ENCODE measurements at places on chromosomes 13 and 19.

- H3K27ac ChIP-seq, result no peak overlapping the region
- no peaks in the 10 kb centered on the region for H3K27me3 ChIP-seq
- peaks cover 1% of the 10 kb centered on the region for H3K36me3 ChIP-seq
- DNase-seq, result no peak
Measured at GRCh38 chr13:60836821-60837220, 439.8 kb downstream of the TDRD3 start.

GRCh38 chr19:2820112-2820702 is 539 bp downstream of the ZNF554 start:
- DNase-seq, result no peak
- peak overlapping the region; percentile 84 for H3K4me3 ChIP-seq
- peaks cover 8% of the 10 kb centered on the region for H3K36me3 ChIP-seq

DNA sequence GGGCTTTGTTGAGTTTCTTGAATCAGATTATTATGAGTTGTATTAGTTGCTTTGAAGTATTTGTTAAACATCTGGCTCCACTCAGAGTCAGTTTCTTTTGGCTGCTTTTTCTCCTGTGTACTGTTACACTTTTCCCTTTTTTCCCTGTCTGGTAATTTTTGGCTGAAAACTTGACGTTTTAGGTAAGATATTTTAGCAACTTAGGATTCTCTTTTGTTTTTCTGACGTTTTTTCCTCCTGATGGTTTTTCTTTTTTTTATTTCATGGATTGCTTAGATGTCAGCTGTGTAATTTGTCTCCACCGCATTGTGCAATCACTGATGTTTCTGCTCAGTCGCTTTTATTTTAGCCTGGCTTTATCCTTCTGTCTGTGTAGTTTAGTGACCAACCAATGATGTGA is 20.7 kb downstream of the RFC3 start:
- no peaks in the 10 kb centered on the region for H3K27me3 ChIP-seq
- H3K36me3 ChIP-seq, result no peaks in the 10 kb centered on the region
- H3K4me3 ChIP-seq, result no peak overlapping the region

GRCh38 chr19:15279326-15279904 is 47.2 kb upstream of the EPHX3 start:
- no peaks in the 10 kb centered on the region for H3K27me3 ChIP-seq
- peaks cover 64% of the 10 kb centered on the region for H3K4me1 ChIP-seq
- peak overlapping the region; percentile 37 for H3K4me3 ChIP-seq
- H3K36me3 ChIP-seq, result peaks cover 17% of the 10 kb centered on the region
- no peak for DNase-seq
- peak overlapping the region; percentile 91 for H3K27ac ChIP-seq

DNA sequence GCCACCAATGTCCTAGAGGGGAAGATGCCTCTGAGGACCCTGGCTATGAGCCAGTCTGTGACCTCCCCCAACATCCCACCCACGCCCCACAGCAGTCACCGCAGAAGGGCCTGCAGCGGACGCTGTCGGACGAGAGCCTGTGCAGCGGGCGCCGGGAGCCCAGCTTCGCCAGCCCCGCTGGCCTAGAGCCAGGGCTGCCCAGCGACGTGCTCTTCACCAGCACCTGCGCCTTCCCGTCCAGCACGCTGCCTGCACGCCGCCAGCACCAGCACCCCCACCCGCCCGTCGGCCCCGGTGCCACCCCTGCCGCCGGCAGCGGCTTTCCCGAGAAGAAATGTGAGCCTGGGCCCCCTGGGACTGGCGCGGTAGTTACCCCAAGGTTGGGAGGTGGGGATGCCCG is 30.6 kb downstream of the DPF1 start:
- no peak for DNase-seq
- H3K4me3 ChIP-seq, result no peak overlapping the region
- H3K27ac ChIP-seq, result no peak overlapping the region
- H3K36me3 ChIP-seq, result peaks cover 10% of the 10 kb centered on the region

DNA sequence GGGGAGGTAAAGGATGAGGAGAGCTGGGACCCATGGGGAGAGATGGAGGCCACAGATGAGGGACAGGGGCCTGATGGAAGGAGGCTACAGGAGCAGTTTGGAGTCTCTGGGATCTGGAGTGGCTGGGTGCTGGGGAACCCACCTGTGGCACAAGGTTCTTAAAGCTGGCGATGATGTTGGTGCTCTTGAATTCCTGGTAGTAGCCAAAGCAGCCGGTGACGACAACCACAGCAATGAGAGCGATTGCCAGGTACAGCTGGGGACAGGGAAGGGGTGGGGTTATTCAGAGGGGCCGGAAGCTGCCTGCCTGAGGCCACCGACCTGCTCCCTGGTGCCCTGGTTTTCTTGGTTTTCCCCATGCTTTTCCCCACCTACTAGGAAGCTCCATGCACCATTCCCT is 2.8 kb downstream of the ATP4A start:
- no peak overlapping the region for H3K4me3 ChIP-seq
- no peaks in the 10 kb centered on the region for H3K36me3 ChIP-seq
- H3K27me3 ChIP-seq, result peaks cover 44% of the 10 kb centered on the region
- no peak for DNase-seq
- no peak overlapping the region for H3K27ac ChIP-seq

GRCh38 chr19:8630796-8631424 is 477 bp downstream of the NFILZ start:
- peaks cover 17% of the 10 kb centered on the region for H3K27me3 ChIP-seq
- H3K4me1 ChIP-seq, result peaks cover 14% of the 10 kb centered on the region
- no peak overlapping the region for H3K4me3 ChIP-seq
- H3K36me3 ChIP-seq, result no peaks in the 10 kb centered on the region
- no peak for DNase-seq

DNA sequence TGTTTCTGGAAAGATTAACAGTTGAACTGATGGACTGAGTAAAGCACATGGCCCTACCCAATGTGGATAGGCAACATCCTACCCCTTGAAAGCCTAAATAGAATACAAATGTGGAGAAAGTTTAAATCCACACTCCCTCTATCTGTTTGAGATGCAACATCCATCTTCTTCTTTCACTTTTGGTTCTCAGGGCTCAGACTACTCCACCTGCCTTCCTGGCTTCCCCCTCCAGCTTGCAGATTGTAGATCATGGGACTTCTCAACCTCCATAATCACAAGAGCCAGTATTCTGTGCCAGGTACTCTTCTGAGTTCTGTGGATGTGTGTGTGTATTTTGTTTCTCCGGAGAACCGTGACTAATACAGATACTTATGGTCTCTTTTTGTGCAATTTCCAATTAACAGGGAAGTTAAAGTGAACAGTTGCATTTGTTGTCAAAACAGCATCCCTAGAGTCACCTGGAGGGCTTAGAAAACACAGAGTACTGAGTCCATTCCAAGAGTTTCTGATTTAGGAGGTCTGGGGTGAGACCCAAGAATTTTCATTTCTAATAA is 590.3 kb upstream of the MIR17HG start:
- no peak for DNase-seq
- H3K27me3 ChIP-seq, result no peaks in the 10 kb centered on the region

DNA sequence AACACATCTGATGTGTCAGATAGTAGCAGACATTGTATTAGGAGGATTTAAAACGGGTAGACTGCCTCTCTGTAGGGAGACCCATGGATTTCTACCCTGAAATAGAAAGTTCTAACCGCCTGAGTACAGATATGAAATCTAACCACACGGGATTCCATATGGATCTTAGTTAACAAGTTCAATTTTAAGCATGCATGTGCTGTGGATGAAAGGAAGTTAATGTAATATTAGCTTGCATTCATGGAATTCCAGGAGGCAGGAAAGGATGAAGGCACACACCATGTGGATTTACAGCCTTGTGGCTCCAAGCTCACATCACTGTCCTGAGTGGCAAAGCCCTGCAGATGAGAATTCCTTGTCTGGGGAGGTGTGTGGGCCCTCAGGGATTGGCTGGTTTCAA is 120.6 kb upstream of the IRS2 start:
- H3K36me3 ChIP-seq, result no peaks in the 10 kb centered on the region
- H3K4me1 ChIP-seq, result peaks cover 2% of the 10 kb centered on the region
- H3K4me3 ChIP-seq, result no peak overlapping the region
- DNase-seq, result no peak

DNA sequence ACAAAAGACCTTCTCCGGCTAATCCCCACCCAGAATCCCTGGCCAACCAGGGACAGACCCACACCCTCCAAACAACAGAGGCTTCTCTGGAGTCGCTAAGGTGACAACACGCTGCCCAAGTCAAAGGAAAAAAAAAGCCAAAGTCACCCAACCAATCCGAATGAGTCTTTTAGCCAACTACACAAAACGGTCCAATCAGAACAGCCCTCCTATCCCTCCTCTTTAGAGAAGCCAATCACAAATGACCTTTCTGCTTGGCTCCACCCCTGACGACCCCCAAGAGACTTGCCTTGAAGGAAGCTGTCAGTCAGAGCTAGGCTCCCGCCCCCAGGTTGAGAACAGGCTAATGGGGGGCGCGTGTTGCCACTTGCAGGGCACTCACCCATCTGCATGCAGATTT is 6.6 kb upstream of the FBXW9 start:
- H3K27me3 ChIP-seq, result no peaks in the 10 kb centered on the region
- no peak overlapping the region for H3K27ac ChIP-seq
- DNase-seq, result no peak
- no peaks in the 10 kb centered on the region for H3K4me1 ChIP-seq

DNA sequence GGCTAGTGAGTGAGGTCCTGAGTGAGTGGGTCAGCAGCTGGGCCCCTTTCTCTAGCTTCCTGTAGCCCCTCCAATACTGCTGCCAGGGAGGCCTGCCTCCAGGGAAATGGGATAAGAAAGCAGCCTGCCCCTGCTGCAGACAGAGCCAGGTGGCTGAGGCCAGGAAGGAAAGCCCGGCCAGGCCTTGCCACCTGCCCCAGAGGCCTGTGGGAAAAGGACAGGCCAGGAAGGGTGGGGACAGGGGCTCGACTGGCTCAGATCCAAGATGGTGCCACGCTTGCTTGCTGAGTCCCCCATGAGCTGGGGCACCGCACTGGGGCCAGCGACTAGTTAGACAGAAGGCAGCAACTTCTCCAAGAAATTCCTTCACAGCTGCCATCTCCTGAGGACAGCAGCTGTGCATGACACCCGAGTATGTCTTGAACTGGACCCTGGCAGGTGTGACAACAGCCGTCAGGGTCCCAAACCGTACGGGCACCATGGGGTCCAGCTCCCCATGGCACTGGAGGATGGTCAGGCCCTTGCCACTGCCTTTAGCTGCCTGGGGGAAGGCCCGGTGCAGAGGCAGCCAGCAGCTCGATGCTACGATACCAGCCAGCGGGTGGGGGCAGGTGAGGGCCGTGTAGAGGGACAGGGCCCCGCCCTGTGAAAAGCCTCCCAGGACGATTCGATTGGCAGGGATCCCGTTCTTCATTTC is 5.1 kb upstream of the PRR36 start:
- H3K36me3 ChIP-seq, result no peaks in the 10 kb centered on the region
- no peak for DNase-seq
- no peak overlapping the region for H3K4me3 ChIP-seq
- H3K4me1 ChIP-seq, result peaks cover 5% of the 10 kb centered on the region
- peaks cover 15% of the 10 kb centered on the region for H3K27me3 ChIP-seq

DNA sequence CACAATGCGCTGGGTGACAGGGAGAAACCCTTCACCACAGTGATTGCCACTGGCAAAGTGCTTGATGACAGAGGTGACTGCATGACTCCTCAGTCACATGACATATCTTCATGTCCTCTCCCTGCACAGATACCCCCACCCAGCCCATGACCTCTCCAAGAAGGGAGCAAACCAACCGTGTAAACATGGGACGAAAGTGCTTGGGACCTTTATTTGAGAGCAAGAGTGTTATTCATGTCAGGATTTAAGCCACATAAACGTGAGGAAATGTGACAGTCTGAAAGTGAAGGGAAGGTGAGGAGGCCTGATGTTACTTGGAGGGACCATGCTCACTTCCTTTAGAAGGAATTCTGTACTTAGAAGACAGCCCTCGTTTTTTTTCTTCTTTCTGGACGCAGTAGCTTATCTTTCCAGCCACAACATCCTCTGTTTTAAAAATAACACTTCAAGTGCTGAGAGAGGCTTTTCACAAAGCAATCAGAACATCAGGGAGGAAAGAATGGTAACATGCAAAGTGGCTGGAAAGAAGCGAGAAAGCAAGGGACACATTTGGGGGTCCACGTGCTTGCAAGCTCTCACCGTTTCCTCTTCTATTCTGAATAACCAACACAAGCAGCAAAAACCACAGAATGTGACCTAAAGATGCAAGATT is 35.6 kb downstream of the EPS15L1 start:
- DNase-seq, result no peak
- H3K4me1 ChIP-seq, result peaks cover 5% of the 10 kb centered on the region
- H3K36me3 ChIP-seq, result peaks cover 51% of the 10 kb centered on the region
- H3K4me3 ChIP-seq, result no peak overlapping the region

- peaks cover 37% of the 10 kb centered on the region for H3K4me1 ChIP-seq
- H3K27me3 ChIP-seq, result no peaks in the 10 kb centered on the region
- H3K36me3 ChIP-seq, result peaks cover 34% of the 10 kb centered on the region
- H3K4me3 ChIP-seq, result no peak overlapping the region
- no peak for DNase-seq
Measured at GRCh38 chr13:97275776-97276501, 53.8 kb downstream of the MBNL2 start.

DNA sequence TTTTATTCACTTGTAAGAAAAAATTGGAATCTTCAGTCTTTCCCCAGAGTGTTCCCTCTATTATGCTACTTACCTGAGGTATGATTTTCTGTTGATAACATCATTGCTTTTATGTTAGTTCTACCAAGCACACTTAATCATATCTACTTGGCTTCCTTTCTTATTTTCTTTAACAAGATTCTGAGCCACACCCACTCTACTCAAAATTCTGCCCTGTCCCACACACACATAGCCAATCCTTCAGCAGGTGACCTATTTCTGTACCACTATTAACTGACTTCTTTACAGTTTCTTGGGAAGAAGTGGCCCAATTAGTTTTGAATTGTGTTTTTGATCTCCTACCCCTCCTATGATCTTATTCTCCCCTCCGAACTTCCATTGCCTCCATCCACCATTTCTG is 215.7 kb downstream of the PCDH9 start:
- no peaks in the 10 kb centered on the region for H3K27me3 ChIP-seq
- H3K36me3 ChIP-seq, result no peaks in the 10 kb centered on the region
- H3K4me1 ChIP-seq, result no peaks in the 10 kb centered on the region
- no peak for DNase-seq
- H3K27ac ChIP-seq, result no peak overlapping the region

DNA sequence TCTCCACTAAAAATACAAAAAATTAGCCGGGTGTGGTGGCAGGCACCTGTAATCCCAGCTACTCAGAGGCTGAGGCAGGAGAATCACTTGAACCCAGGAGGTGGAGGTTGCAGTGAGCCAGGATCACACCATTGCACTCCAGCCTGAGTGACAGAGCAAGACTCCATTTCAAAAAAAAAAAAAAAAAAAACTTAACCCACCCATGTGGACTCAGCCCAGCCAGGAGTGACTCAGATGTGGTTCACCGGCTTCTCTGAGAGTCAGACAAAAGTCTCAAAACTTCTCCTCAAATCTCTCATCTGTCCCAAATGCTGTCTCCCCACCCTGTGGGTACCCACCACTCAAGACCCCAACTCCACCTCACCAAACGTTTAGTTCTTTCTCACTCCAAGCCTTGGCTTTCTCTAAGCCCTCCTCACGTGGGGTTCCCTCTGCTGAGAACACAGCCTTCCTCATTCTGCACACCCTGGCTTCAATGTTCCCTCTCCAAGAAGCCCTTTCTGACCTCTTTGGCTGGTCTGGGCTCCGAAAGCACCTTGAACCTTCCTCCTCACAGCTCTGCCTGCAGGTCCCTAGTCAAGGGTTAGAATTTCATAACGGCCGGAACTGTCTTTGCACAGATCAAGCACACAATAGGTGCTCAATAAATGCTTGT is 11.1 kb upstream of the RAB3A start:
- H3K27ac ChIP-seq, result no peak overlapping the region
- peaks cover 2% of the 10 kb centered on the region for H3K4me1 ChIP-seq
- H3K27me3 ChIP-seq, result peaks cover 6% of the 10 kb centered on the region
- no peak for DNase-seq
- H3K36me3 ChIP-seq, result peaks cover 4% of the 10 kb centered on the region
- H3K4me3 ChIP-seq, result no peak overlapping the region
